ENCODE measurements at places on chromosomes 2 and 18.

GRCh38 chr18:9418047-9418690 lies 57.1 kb upstream of the RALBP1 start:
- no peak for DNase-seq

DNA sequence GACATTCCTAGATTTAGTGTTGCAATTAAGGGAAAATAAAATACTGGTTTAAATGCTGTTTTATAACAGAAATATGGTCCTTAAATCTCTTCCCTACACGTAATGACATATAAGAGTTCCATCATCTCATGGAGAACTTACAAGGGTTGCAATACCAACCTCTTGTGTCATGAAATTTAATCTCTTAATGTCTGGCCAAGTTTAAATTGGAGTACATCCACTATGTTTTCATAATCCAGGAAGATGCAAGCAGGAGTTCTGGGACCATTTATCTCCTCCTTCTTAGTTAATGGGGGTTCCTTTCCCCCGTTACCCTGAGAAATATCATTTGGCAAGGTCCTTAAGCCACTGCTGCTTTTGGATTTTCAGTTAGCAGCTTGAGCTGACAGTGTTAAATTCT lies 126.0 kb upstream of the ACVR2A start:
- no peak for DNase-seq

GRCh38 chr18:64180171-64180570 lies 31.3 kb upstream of the LINC00305 start:
- DNase-seq: no peak

GRCh38 chr2:227761740-227762476 lies 16.2 kb downstream of the SCYGR8 start:
- no peak for DNase-seq

DNA sequence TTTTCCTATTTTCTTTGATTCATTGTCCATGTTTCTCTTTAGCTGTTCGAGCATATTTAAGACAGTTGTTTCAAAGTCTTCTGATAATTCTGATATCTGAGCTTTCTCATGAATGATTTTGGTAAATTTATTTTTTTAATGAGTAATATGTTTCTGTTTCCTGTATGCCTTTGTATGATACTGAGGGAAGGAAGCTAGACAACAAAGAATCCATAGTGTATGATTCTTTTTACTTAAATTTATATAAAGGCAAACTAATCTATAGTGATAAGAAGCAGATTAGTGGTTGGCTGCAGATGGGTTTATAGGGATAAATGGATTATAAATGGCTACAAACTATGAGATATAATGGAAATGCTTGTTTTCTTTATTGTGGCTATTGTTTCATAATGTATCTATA lies 352.7 kb upstream of the CDH2 start:
- DNase-seq: no peak

DNA sequence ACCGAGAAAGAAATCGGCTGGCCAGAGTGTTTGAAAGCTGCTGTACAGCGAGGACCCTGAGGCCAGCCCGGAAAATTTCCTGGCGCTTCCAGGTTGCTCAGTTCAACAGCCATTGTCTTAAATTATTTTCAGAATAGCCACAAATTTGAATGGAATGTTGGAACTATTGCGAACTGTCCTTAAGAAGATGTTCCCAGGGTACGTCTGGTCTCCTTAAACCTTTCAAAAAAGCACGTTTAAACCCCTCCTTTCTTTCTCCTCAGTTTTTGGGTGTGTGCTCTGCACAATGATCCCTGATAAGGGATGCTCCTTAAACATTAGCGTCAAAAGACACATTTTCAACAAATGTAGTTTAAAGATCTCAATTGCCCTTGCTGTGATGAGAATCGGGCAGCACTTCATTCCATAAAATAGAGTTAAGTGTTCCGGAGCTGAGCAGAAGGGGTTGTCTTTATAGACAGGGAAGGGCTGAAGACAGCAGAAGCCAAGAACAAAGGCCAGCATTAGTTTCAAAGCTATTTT lies 14.5 kb upstream of the LPIN2 start:
- no peak for DNase-seq

DNA sequence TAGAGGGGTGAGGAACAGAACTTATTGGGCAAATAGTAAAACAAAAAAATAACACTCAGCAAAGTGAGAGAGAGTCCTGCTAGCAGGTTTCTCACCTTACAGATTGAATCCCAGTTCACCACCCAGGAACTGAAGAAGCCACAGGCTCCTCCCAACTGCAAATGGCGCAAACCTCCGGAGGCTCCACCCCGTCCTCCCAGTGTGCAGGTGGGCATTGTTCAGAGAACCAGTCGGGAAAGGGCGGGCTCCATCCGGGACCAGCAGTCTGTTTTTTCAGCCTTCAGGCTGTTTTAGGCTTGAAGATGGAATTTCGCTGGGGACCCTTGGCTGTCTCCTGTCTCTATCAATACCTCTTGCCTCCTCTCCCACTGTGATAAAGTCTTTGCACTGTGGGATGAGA lies 317.5 kb downstream of the PARD3B start:
- no peak for DNase-seq

- no peak for DNase-seq
Measured at GRCh38 chr2:190810981-190811587, 69.5 kb upstream of the GLS start.

GRCh38 chr2:24088821-24089359 lies 4.3 kb upstream of the TP53I3 start:
- no peak for DNase-seq

- DNase-seq: no peak
Measured at GRCh38 chr2:200223205-200223784, 83.2 kb upstream of the SPATS2L start.

- no peak for DNase-seq
Measured at GRCh38 chr2:109030870-109031475, 42.0 kb upstream of the EDAR start.

DNA sequence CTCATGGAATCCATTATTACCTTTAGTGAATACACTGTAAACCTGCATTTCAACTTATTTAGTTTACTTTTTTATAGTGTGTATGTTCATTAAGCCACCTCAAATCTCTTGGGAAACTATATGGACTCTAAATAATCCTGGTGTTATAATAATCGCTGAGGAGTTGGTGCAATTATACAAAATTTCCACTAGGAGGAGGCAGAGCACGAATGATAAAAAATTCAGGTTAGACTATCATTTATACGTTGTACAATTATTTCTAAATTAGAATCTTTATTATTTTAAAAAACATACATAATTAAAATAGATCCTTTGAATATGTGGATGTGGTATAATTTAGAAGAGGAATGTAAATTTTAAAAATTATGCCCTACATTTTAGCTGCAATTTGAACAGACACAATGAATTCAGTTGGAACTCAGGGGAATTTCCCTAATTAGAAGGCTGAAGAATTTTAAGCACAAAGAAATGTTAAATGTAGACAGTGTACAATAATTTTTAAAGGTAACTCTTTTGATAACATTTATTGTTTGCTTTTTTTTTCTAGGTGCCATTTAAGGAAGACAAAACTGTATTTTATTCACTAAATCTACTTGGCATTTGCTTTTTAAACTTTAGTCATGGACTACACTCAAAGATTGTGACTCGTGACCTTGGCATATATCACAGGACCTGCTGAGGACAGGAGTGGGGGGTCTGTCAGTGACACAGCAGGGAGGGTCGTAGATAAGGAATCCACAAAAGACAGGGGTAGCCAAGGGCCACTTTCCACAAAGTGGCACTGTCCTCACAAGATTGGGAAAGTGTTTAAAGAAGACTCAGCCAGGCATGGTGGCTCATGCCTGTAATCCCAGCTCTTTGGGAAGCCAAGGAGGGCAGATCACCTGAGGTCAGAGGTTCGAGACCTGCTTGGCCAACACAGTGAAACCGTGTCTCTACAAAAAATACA lies 45.5 kb downstream of the RAB12 start:
- no peak for DNase-seq

- peak; percentile 94 for DNase-seq
Measured at GRCh38 chr2:240250985-240251847, 110.8 kb upstream of the OTOS start.

DNA sequence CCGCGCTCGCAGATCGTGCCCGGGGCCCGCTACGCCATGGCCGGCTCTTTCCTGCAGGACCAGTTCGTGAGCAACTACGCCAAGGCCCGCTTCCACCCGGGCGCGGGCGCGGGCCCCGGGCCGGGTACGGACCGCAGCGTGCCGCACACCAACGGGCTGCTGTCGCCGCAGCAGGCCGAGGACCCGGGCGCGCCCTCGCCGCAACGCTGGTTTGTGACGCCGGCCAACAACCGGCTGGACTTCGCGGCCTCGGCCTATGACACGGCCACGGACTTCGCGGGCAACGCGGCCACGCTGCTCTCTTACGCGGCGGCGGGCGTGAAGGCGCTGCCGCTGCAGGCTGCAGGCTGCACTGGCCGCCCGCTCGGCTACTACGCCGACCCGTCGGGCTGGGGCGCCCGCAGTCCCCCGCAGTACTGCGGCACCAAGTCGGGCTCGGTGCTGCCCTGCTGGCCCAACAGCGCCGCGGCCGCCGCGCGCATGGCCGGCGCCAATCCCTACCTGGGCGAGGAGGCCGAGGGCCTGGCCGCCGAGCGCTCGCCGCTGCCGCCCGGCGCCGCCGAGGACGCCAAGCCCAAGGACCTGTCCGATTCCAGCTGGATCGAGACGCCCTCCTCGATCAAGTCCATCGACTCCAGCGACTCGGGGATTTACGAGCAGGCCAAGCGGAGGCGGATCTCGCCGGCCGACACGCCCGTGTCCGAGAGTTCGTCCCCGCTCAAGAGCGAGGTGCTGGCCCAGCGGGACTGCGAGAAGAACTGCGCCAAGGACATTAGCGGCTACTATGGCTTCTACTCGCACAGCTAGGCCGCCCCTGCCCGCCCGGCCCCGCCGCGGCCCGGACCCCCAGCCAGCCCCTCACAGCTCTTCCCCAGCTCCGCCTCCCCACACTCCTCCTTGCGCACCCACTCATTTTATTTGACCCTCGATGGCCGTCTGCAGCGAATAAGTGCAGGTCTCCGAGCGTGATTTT lies 7.6 kb downstream of the TBR1 start:
- no peak for DNase-seq

- no peak for DNase-seq
Measured at GRCh38 chr2:55780697-55781096, 87.1 kb upstream of the PNPT1 start.

GRCh38 chr2:73385123-73385503 lies 523 bp upstream of the ALMS1 start:
- DNase-seq: no peak

DNA sequence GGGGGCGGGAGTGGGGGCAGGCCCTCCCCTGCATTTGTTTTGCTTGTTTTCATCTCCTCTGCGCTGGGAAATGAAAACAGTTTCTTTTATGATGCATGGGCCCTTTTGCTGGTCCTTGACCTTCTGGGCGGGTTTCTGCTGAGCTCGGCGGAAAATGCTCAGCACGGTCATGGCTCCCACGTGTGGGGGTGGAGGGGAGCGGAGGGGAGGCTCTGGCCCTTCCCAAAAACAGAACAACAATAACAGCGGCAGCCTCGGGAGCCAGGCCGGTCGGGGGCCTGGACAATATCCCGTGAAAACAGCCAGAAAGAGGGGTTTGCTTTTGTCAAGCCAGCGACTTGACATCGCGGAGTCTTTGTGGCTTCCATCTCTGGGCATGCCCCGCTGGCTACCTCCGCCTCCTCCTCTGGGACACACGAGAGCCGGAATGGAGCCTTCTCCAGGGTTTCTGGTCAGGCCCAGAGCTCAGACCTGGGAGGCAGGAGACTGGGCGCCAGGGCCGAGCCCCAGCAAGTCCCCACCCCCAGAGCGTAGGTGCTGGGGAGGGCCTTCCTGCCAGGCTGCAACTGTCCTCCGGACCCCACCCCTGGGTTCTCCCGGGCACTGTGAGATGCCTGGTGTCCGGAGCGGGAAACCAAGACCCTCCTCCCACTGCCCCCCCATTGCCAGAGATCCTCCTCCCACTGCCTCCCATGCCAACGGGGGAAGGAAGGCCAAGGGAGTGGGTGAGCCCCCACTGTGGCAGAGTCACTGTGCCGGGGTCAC lies 35.9 kb upstream of the SNED1 start:
- peak; percentile 8 for DNase-seq

Measured in head of caudate nucleus (tissue), 42 donors.